Activated T-cell treated with anti-CD3 and anti-CD28 coated beads, Interleukin-2, amount 50 U/mL, for 24 hours (primary cell): ENCODE measurements at places on chromosomes 2 and 18.

DNA sequence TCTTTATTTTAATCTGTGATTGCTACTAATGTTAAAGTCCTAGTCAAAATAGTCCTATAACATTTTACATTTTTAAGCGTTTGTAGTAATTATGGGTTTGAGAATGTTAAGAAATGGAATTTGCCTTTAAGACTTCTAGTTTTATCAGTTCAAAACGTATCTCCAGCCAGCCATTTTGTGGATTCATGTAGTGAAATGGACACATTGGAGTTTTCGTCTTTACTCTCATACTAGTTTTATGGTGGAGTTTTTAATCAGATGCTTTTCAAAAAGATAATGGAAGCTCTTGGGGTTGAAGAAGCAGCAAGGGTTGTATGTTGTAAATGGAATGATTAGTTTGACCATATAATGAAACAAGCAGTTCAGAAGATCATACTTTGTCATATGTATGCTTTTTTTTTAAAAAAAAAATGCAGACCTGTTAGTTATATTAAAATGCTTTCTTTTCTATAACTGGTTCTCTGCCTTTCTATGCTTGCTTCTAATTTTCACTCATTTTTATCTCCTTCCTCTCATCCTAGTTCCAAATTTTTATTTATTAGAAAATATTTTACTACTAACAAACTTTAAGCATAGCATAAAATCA, 16.6 kb downstream of the VAPA start:
- no peak for DNase-seq

DNA sequence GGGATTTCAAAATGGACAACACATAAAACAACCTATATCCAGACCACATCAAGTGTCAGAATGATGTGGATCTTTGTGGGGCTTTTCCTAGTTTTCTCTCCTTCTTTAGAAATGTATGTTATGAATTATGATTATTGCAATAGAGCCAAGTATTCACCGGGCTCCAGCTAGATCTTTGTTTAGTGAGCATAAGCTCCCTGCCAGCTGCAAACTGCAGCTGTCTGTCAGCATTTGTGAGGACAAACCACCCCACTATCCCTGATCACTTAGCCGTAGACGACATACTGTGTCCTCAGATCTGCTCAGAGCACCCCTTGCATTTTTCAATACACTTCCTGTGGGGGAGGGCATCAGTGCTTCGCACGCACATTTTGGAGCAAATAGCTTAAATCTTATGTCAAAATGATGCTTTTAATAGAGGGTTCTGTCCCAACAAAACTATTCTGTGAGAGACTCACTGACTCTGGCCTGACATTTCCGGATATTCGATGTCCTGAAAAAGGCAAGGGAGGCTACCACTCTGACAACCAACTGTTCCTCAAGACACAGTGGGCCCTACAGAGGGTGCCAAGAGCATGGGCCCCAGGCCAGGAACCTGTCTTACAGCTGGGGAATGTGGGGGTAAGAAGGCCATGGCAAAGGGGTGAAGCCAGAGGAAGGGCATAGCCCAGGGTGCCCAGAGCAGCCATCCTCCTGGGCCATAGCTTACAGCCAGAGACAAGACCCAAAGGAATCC, 346.0 kb downstream of the ARHGAP15 start:
- no peak for DNase-seq

GRCh38 chr2:160278101-160278878, 78.2 kb upstream of the ITGB6 start:
- DNase-seq = no peak

- no peak for DNase-seq
Observed at GRCh38 chr2:98016908-98017670, 21.3 kb upstream of the TMEM131 start.

- no peak for DNase-seq
Observed at GRCh38 chr2:101311696-101312017, 3.2 kb upstream of the RNF149 start.

GRCh38 chr2:205769495-205769850, 87.2 kb downstream of the NRP2 start:
- DNase-seq = no peak

DNA sequence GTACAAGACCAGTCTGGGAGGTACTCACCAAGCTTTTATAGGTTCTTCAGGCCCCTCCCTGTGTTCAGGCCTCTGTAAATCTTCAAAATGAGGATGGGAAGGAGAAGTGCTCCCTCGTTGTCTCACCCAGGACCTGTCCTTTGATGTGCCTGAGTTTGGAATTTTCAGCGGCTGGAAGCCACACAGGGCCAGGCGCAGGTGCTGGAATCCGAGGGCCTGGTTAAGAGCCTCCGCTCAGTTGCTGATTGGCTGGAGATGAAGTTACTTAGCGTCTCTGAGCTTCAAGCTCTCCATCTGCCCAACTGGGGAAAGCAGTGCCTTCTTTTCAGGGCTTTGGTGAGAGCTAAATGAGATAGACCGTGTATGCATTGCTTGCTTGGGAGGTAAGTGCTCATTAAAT, 30.0 kb downstream of the HJURP start:
- no peak for DNase-seq

GRCh38 chr18:2027756-2028155, 543.5 kb downstream of the METTL4 start:
- no peak for DNase-seq

DNA sequence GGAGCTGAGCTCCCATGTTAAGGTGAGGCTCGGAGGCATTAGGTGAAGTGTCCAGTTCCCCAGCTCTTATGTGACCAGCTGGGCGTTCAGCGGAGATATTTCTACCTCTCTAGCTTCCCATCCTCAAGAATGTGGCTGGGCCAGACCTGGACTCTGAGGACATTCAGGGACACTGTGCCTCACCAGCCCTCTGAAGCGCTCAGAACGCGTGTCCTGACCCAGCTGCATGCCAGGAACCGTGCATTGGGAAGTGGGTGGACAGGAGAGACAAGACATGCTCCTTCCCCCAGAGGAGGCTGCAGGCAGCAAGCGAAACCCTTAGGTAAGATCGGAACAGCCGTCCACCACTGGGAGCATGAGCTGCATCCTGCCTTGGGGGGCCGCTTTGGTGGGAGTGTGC, 38.0 kb upstream of the GPAT2 start:
- no peak for DNase-seq

GRCh38 chr2:138507267-138507666, 5.7 kb downstream of the SPOPL start:
- DNase-seq = no peak

DNA sequence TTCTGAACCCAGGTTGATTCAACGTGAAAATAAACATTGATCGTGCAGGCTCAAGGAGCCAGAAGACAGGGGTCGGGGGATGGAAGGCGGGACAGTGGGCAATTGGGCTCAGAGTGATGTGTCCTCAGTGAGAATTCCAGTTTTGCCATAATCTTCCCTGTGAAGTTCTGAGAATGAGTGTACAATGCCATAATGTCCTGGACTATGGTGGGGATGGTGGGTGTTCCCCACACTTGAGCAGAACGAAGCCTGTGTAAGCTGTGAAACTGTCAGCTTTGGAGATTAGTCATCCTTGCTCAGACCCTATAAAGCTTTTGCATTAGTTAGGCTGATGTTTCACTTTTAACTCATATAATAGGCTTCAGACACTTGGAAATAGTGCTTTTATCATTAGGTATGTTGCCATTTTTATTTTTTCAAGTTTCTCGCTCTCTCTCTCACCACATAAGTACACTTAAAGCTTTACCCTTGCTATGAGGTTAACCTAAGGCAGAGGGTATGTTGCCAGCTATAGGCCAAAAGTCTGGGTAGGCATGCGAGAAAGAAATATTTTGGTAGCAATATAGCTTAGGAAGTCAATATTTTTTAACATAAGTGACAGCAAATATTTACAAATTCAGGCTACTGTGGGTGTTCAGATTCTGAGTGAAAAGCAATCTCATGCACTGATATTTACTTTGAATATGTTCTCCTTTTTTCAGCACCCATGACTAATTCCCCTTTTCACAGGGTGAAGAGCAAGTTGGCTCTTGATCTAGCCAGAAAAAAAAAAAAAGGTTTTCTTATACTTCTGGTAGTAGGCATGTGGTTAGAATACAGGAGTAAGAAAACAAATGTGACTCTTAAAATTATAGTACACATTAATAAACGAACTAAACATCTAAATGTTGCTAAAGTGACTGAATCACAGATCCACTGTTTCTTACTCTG, 47.2 kb downstream of the CDC42EP3 start:
- DNase-seq = peak; percentile 64

DNA sequence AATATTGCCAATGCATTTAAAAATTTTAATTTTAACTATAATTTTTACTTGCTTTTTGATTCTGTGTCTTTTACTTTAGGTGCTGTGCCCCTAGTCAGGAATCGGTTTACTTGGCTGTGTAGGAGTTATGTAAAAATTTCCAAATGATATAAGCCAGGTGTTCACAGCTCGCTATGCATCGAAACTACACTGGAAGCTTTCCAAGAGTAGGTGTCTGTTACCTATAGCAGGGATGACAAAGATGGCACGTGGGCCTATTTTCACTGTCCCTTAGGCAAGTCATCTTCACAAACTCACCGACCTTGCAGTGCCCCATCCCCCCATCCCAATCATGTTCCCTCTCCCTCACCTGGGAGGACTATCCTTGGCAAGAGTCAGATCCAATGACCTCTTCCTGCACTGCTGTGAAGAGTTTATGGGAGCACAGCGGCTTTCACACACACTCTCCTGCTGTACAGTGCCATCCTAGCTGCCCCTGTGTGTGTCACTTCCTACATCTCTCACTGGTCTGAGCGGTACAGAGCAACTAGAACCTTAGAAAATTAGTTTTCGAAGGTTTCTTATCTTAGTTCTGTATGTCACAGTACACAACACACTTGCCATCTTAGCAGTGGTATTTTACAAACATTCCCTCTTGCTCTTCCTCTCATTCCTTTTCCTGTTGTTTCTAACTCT, 49.2 kb upstream of the NAB1 start:
- DNase-seq = no peak

GRCh38 chr2:13714466-13714865, 918.1 kb upstream of the LRATD1 start:
- DNase-seq = no peak

DNA sequence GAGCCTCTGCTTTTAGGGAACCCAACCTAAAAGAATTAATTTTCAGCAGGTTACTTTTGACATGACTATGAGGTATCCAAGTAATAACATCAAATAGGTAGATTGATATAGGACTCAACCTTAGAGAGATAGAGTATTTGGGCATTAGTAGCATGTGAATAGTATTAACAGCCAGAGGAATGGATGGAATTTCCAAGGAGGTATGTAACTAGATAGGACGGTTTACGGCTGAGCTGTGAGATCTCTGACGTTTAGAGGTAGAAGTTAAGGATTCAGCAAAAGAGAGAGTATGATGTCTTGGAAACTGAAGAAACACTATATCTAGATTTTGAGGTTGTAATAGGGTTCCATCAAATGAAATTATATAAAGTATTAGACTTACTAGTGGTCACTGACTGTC, 70.3 kb downstream of the HNMT start:
- DNase-seq = no peak

DNA sequence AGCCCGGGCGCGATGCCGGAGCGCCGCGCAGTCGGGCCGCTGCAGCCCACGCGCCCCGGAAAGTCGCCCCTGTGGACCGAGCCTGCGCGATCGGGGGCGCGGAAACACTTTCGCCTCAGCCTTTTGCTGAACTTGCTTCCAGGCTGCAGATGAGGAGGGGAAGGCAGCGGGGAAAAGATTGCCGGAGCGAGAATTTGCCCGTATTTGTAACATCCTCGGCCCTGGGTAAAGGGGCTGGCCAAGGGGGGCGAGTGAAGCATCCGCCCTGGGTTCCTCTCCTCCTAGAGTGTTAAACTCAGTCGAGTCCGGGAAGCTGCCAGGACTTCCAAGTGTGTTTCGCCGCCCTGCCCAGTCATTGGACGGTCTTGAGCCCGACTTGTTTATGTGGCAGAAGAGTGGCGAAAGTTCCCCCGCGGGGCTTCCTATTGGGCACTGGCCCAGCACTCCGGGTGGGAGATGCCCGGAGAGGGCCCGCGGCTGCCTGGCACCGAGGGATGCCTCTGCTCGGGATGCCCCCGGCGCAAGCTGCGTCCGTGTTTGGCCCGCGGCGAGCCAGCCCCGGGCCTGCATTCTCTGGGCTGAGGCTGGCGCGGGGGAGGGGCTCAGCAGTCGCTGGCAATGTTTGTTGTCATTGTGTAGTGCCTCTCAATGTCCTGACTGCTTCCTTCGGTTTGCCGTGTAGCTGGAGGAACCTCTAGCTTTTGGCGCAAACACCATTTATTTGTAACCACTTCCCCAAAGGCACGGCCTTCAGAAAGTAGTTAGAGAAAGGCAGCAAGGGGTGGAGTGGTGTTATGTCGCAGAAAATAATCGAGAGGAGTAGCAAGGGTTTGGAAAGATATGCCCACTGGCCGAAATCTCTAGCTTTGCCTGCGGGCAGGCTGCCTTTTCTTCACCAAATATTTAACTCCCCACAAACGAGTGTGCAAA, 1.1 kb downstream of the CYBRD1 start:
- peak; percentile 41 for DNase-seq

DNA sequence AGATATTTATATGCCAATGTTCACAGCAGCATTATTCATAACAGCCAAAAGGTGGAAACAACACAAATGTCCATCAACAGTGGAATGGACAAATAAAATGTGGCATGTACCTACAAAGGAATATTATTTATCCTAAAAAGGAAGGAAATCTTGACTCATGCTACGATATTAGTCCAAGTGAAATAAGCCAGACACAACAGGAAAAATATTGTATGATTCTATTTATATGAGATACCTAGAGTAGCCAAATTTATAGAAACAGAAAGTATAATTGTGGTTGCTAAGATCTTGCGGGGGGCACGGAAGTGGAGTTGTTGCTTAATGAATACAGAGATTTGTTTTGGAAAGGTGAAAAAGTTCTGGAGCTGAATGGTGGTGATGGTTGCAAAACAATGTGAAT, 33.0 kb upstream of the CCDC150 start:
- DNase-seq = no peak

DNA sequence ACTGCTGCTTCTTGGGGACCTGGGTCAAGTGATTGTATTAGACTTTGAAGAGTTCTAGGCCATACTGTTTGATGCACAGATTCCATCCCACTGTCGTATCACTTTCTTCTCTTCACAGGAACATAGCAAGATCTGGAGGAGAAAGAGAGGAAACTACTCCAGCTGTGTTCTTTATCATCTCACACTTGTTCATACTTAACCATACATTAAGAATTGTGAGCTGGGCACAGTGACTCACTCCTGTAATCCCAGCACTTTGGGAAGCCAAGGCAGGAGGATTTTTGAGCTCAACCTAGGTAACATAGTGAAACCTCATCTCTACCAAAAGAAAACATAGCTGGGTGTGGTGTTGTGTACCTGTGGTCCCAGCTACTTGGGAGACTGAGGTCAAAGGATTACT, 111.7 kb downstream of the PARD3B start:
- DNase-seq = no peak
